MCF 10A (cell line): ENCODE measurements at places on chromosomes 4 and X. TPM values are rescaled to one million over a fixed set of nuclear protein-coding genes. Genes with fewer than 3 reads are reported as not detected.

CENPVL1 gene
- total RNA-seq, result not detected in 2 replicates

TMEM150C gene
- 0.10 TPM in 1 of 2 replicates, not detected in the other for total RNA-seq

COL4A6 gene
- total RNA-seq, result 56.0 and 58.3 TPM in 2 replicates

CCKAR gene
- not detected in 2 replicates for total RNA-seq

GPAT3 gene
- total RNA-seq, result 0.30 and 0.56 TPM in 2 replicates

UBQLN2 gene
- 18.0 and 18.9 TPM in 2 replicates for total RNA-seq

PNMA3 gene
- total RNA-seq, result not detected in 2 replicates

GPR82 gene
- total RNA-seq, result not detected in 2 replicates

PRSS12 gene
- 8.9 and 10.7 TPM in 2 replicates for total RNA-seq

SPIN3 gene
- total RNA-seq, result 22.5 and 22.7 TPM in 2 replicates

HPSE gene
- 5.5 and 6.0 TPM in 2 replicates for total RNA-seq

PWWP3B gene
- 0.10 and 0.26 TPM in 2 replicates for total RNA-seq

COL25A1 gene
- total RNA-seq, result not detected in 2 replicates

RASL11B gene
- total RNA-seq, result 1.7 and 2.6 TPM in 2 replicates

RPL10 gene
- 3,490 and 3,785 TPM in 2 replicates for total RNA-seq

CT45A2 gene
- not detected in 2 replicates for total RNA-seq

PABPC5 gene
- total RNA-seq, result not detected in 2 replicates

TNIP3 gene
- 2.0 and 2.1 TPM in 2 replicates for total RNA-seq

MAGED4 gene
- total RNA-seq, result not detected in 2 replicates

WNK3 gene
- not detected in 2 replicates for total RNA-seq

MOB1B gene
- total RNA-seq, result 16.1 and 19.9 TPM in 2 replicates

SGMS2 gene
- total RNA-seq, result 77.8 and 85.3 TPM in 2 replicates

CENPC gene
- total RNA-seq, result 17.7 and 19.0 TPM in 2 replicates

TCEAL1 gene
- 5.7 and 8.1 TPM in 2 replicates for total RNA-seq

FRMD7 gene
- total RNA-seq, result not detected in 2 replicates

NR3C2 gene
- total RNA-seq, result 0.21 and 0.34 TPM in 2 replicates

IGFBP7 gene
- 55.2 and 61.9 TPM in 2 replicates for total RNA-seq

TLR8 gene
- not detected in 2 replicates for total RNA-seq

TRIM60 gene
- total RNA-seq, result not detected in 2 replicates

SEC24B gene
- 33.9 and 35.0 TPM in 2 replicates for total RNA-seq

SPP1 gene
- not detected in 2 replicates for total RNA-seq

AKAP14 gene
- not detected in 2 replicates for total RNA-seq

CHM gene
- 38.1 and 41.3 TPM in 2 replicates for total RNA-seq

CCNQ gene
- total RNA-seq, result 20.9 and 21.7 TPM in 2 replicates

GAGE2A gene
- total RNA-seq, result not detected in 2 replicates

TAF1 gene
- total RNA-seq, result 31.9 and 34.9 TPM in 2 replicates

PROM1 gene
- total RNA-seq, result not detected in 2 replicates

TMPRSS11F gene
- total RNA-seq, result not detected in 2 replicates

DRD5 gene
- not detected in 2 replicates for total RNA-seq

IRS4 gene
- not detected in 2 replicates for total RNA-seq

CLIC2 gene
- 6.0 and 9.2 TPM in 2 replicates for total RNA-seq

FAM47C gene
- not detected in 2 replicates for total RNA-seq

OCRL gene
- 25.3 and 26.8 TPM in 2 replicates for total RNA-seq

NDNF gene
- total RNA-seq, result 0.42 TPM in 1 of 2 replicates, not detected in the other

TCEAL9 gene
- total RNA-seq, result 40.3 and 63.9 TPM in 2 replicates

NIPAL1 gene
- total RNA-seq, result 6.8 and 10.0 TPM in 2 replicates

FAM184B gene
- total RNA-seq, result not detected in 2 replicates

PAGE1 gene
- not detected in 2 replicates for total RNA-seq

GPRIN3 gene
- total RNA-seq, result not detected in 2 replicates

PNCK gene
- not detected in 2 replicates for total RNA-seq
